ENCODE measurements at places on chromosomes 12 and 14.
A peak's percentile ranks its signal among the peaks of the same experiment; 100 is the strongest.

DNA sequence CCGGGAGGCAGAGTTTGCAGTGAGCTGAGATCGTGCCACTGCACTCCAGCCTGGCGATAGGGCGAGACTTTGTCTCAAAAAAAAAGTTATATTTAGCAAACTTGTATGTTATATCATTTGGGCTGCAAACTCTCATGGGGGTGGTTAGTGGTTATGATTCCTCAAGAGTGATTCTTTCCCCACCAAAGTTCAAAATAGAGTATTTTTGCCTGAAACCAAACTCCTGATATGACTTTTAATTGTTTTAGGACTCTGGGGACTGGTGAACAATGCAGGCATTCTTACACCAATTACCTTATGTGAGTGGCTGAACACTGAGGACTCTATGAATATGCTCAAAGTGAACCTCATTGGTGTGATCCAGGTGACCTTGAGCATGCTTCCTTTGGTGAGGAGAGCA, 18.6 kb downstream of the HSD17B6 start:
- no peak overlapping the region for H3K4me3 ChIP-seq
- no peak for ATAC-seq
- H3K36me3 ChIP-seq = no peaks in the 10 kb centered on the region
- H3K4me1 ChIP-seq = no peaks in the 10 kb centered on the region

DNA sequence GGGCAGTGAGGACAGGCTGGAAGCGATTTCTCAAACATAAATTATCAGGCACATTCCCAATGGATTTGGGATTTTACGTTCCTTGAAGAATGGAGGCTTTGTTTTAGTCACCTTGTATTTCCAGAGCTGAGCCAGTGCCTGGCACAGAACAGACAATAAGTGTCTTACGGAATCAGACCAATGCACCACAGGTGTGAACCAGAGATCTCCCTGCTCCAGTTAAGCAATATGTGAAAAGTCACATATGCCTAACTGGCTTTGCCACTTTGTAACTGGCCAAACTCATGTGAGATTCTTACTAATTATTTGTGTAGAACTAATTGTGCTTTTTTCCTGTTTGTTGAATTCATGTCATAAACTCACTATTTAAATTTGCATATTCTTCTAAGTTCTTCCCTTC, 130.4 kb downstream of the KCNH5 start:
- no peaks in the 10 kb centered on the region for H3K27me3 ChIP-seq
- H3K36me3 ChIP-seq = no peaks in the 10 kb centered on the region
- H3K4me3 ChIP-seq = no peak overlapping the region

DNA sequence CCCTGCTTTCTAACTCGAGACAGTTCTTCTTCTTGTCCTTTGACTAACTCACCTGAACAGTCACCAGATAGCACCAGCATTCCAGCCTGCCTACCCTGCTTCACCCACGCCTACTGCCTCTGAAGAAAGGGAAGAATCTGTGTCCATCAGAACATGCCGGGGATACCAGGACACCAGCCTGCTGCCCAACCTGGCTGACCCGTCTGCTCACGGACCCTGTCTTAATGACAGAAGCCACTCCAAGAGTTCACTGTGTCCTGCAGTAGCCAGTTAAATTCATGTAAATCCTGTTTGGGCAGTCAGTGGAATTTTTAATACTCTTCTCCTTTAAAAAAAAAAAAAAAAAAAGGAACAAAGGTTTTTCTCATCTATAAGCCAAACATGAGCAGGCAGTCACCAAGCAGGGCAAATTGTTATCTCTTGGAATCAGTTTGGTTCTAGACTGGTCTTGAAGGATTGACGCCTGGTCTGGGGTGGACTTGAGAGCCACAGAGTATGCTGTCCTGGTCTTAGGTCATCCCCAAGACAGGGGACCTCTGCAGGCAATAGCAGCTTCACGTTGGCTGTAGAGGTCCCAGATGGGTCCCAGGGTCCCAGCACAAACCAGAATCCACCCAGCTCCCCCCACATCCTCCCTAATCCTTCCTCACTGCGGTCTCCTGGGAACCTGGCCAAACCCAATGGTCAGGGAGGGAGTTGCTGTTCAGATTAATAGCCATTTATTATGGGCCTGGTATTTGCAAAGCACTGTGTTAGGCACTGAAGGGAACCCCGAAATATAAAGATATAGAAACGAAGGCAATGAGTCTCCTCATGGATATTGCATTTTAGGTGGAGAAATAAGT, 181.1 kb upstream of the HIF1A start:
- no peak overlapping the region for H3K27ac ChIP-seq
- peaks cover 31% of the 10 kb centered on the region for H3K4me1 ChIP-seq
- H3K36me3 ChIP-seq = no peaks in the 10 kb centered on the region
- no peaks in the 10 kb centered on the region for H3K27me3 ChIP-seq
- no peak for ATAC-seq
- no peak overlapping the region for H3K4me3 ChIP-seq

- H3K4me3 ChIP-seq = no peak overlapping the region
- H3K27ac ChIP-seq = no peak overlapping the region
- ATAC-seq = peak; percentile 60
These were observed 10.0 kb downstream of the WNT1 start for GRCh38 chr12:48988030-48988649.

DNA sequence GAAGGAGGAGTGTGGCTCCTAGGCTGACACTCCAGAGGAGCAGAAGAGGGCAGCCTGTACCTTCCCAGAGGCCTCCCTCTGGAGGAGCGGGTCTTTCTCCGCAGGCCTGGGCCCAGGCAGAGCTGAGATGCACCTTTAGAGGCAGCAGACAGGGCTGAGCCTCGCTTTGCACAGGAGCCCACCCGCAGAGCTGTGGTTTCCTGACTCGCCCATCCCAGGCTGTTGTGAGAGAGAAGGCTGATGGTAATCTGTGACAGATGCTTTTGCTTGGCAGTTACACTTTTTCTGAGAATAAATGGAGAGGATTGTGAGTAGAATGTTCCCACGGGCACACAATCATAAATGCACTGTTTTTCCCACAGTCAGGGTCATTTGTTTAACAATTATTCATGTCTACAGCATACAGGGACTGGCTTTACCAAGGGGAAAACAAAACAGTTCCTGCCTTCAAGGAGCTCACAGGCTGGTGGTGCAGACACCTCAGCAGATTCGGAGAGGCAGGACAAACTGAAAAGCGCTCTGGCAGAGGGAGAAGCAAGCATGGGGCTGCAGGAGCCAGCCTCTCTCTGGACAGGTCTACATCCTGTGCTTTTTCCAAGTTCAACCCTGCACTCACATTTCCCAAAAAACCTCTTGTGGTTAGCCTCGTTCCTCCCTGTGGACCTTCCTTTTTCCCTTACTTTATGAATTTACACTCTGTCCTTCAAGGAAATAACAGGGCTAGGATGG, 13.9 kb downstream of the EVL start:
- peak overlapping the region; percentile 97 for H3K27ac ChIP-seq
- no peak overlapping the region for H3K4me3 ChIP-seq
- peak; percentile 66 for ATAC-seq
- no peaks in the 10 kb centered on the region for H3K27me3 ChIP-seq
- peaks cover 42% of the 10 kb centered on the region for H3K36me3 ChIP-seq
- H3K4me1 ChIP-seq = peaks cover 87% of the 10 kb centered on the region

GRCh38 chr12:103557628-103558010, 29.5 kb upstream of the STAB2 start:
- no peak overlapping the region for H3K4me3 ChIP-seq
- ATAC-seq = no peak
- no peaks in the 10 kb centered on the region for H3K4me1 ChIP-seq
- no peak overlapping the region for H3K27ac ChIP-seq
- H3K27me3 ChIP-seq = peaks cover 59% of the 10 kb centered on the region

GRCh38 chr12:19515179-19515578, 75.9 kb downstream of the AEBP2 start:
- no peaks in the 10 kb centered on the region for H3K27me3 ChIP-seq
- H3K4me1 ChIP-seq = no peaks in the 10 kb centered on the region
- no peak overlapping the region for H3K27ac ChIP-seq
- H3K36me3 ChIP-seq = peaks cover 48% of the 10 kb centered on the region

GRCh38 chr14:71332476-71332875, 425.2 kb downstream of the PCNX1 start:
- no peak overlapping the region for H3K27ac ChIP-seq
- no peak overlapping the region for H3K4me3 ChIP-seq
- no peak for ATAC-seq
- H3K36me3 ChIP-seq = peaks cover 51% of the 10 kb centered on the region
- H3K4me1 ChIP-seq = peaks cover 72% of the 10 kb centered on the region

DNA sequence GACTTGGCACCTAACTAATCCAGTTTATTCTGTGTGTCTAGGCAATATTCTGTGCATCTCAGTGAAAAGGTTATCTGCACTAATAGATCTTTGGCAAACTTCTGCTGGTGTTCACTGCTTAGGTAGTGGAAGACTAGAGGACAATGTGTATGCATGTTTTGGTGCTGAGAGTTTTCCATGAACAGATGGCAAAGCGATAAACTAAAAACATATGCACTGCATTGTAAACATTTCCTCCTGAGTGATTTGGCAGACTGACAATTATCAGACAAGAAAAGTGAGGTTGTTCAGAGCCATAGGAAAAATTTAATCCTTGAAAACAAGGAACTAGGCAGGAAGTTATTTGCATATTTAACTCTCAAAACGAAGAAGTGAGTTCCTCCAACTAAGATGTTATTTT, 400.4 kb downstream of the ATP23 start:
- no peak overlapping the region for H3K4me3 ChIP-seq
- peaks cover 19% of the 10 kb centered on the region for H3K27me3 ChIP-seq
- no peaks in the 10 kb centered on the region for H3K4me1 ChIP-seq
- H3K27ac ChIP-seq = no peak overlapping the region
- no peaks in the 10 kb centered on the region for H3K36me3 ChIP-seq

DNA sequence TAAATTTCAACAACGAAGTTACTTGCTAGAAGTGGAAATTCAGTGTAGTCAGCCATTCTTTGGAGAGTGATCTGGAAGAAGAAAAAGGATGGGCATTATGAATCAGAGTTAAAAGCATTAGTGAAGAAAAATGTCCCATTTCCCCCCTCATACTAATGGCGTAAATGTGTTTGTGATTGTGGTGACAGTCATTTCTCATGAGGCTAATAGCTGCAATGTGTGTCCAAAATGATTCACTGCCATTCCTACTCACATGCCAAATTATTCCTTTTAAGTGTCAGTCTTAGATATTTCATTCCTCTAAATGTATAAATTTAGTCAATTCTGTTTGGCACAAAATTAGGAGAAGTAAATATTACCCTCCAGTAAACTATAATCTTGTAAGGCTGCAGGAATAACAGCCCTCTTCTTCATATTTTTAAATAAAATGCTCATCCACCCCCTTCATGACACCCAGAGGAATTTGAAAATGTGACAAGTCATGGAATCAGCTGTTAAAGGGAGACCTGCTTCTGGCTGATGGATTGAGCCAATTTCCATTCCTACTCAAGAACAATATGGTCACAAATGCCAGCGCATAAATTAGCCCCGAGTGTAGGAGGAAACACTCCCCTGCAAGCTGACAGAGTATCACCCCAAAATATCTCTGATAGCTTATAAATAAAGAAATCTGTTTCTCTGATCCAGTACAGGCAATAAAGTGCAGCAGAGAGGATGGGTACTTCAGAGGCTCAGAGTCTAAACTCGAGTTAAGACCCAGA, 912.3 kb upstream of the SEL1L start:
- no peaks in the 10 kb centered on the region for H3K27me3 ChIP-seq
- H3K27ac ChIP-seq = no peak overlapping the region
- no peak for ATAC-seq
- no peak overlapping the region for H3K4me3 ChIP-seq

GRCh38 chr14:63730659-63731058, 2.8 kb upstream of the SGPP1 start:
- peaks cover 27% of the 10 kb centered on the region for H3K4me1 ChIP-seq
- no peak for ATAC-seq
- peak overlapping the region; percentile 1 for H3K27ac ChIP-seq
- H3K36me3 ChIP-seq = peaks cover 6% of the 10 kb centered on the region

- peaks cover 7% of the 10 kb centered on the region for H3K27me3 ChIP-seq
- H3K4me3 ChIP-seq = no peak overlapping the region
- no peak overlapping the region for H3K27ac ChIP-seq
- H3K36me3 ChIP-seq = no peaks in the 10 kb centered on the region
- no peak for ATAC-seq
These were observed 104.2 kb upstream of the ABCD2 start for GRCh38 chr12:39723831-39724230.

DNA sequence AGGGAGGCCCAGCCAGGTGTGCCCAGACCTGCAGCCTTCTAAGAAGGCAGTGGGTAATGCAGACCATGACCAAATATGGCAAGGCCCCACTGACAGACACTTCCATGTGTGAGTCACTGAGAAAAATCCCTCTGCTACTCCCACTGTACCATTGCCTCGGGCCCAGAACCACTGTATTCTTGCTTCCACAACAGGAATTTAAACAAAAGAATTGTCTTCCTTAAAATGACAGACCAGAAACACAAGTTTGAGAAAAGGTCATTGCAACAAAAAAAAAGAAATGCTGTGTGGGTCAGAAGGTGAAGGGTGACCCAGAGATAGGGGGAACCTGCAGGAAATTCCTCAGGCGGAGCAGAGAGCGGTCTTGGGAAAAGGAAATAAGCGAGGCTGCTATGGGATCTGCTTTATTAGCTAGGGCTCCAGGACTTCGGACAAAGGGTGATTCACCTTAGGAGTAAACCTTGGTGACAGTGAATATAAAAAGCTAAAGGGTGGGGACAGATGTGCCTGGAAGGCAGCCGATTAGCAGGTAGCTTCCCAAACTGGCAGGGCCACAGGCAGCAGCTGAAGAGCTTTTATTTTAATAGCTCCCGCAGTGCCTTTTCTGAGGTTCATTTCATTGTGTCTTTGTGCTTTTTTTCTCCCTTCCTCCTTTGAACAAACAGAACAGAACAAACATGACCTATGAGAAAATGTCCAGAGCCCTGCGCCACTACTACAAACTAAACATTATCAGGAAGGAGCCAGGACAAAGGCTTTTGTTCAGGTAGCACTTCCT, 185.3 kb upstream of the BCL2L14 start:
- no peak for ATAC-seq
- peaks cover 57% of the 10 kb centered on the region for H3K4me1 ChIP-seq
- H3K27me3 ChIP-seq = no peaks in the 10 kb centered on the region
- H3K36me3 ChIP-seq = peaks cover 94% of the 10 kb centered on the region

GRCh38 chr14:83860631-83861155, 1669.3 kb upstream of the FLRT2 start:
- H3K27ac ChIP-seq = no peak overlapping the region
- no peak for ATAC-seq
- H3K27me3 ChIP-seq = no peaks in the 10 kb centered on the region
- no peak overlapping the region for H3K4me3 ChIP-seq
- no peaks in the 10 kb centered on the region for H3K4me1 ChIP-seq
- H3K36me3 ChIP-seq = no peaks in the 10 kb centered on the region

- H3K27me3 ChIP-seq = no peaks in the 10 kb centered on the region
- peak overlapping the region; percentile 31 for H3K4me3 ChIP-seq
- H3K36me3 ChIP-seq = peaks cover 9% of the 10 kb centered on the region
- ATAC-seq = no peak
- no peak overlapping the region for H3K27ac ChIP-seq
These were observed 1.9 kb upstream of the SCFD1 start for GRCh38 chr14:30620178-30620577.

- no peak overlapping the region for H3K4me3 ChIP-seq
- ATAC-seq = no peak
- H3K27ac ChIP-seq = no peak overlapping the region
- peaks cover 69% of the 10 kb centered on the region for H3K4me1 ChIP-seq
- peaks cover 31% of the 10 kb centered on the region for H3K36me3 ChIP-seq
These were observed 92.0 kb downstream of the PPP2R5C start for GRCh38 chr14:101853455-101854018.

- H3K4me3 ChIP-seq = no peak overlapping the region
- peaks cover 32% of the 10 kb centered on the region for H3K27me3 ChIP-seq
- ATAC-seq = no peak
- no peak overlapping the region for H3K27ac ChIP-seq
- H3K36me3 ChIP-seq = no peaks in the 10 kb centered on the region
These were observed 198.5 kb upstream of the PWP1 start for GRCh38 chr12:107487011-107487680.

GRCh38 chr14:90500665-90501370, 104.0 kb downstream of the CALM1 start:
- H3K27ac ChIP-seq = no peak overlapping the region
- no peaks in the 10 kb centered on the region for H3K36me3 ChIP-seq
- peak; percentile 43 for ATAC-seq

Data from stimulated activated memory B cell treated with anti-CD40 and anti-IgM and Interleukin-4, amounts not matched to agents 10 μg/mL and 1 μg/mL and 100 μg/mL, for 72 hours (primary cell).